IPS DF 19.7 (cell line): ENCODE measurements at places on chromosomes 7 and 10.

- no peak for DNase-seq
Measured at GRCh38 chr7:106484562-106484961, 176.4 kb downstream of the CCDC71L start.

- DNase-seq, result no peak
Measured at GRCh38 chr10:7532723-7533498, 122.1 kb upstream of the SFMBT2 start.

DNA sequence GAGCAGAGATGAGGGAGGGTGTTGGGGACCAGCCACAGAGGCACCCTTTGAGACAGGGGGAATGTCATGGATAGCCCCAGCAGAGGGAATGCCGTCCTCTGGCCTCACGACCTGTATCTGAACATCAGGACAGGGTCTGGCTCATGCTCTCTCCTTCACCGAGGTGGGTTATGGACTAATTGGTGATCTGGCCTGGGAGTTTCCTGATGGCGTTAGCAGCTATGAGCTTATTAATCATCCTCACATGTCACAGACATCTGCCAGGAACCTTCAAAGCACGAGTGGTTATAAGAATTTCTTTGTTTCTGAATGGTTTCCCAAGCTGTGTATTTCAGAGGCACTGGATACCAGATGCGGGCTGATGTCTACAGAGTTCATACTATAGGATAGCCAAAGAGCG is 6.9 kb downstream of the CPA4 start:
- DNase-seq, result no peak

DNA sequence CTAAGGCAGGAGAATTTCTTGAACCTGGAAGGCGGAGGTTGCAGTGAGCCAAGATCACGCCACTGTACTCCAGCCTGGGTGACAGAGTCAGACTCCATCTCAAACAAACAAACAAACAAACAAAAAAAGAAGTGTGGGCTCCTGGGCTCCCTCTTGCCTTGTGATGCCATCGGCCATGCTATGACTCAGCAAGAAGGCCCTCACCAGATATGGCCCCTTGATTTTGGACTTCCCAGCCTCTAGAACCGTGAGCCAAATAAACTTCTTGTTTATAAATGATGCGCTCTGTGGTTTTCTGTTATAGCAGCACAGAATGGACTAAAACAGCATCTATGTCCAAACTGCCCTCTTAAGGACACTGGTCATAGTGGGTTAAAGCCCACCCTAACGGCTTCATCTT is 29.9 kb upstream of the RHEB start:
- DNase-seq, result no peak

- DNase-seq, result no peak
Measured at GRCh38 chr7:132250480-132251326, 325.6 kb downstream of the PLXNA4 start.
